ENCODE measurements at places on chromosomes 5 and 9.
A peak's percentile ranks its signal among the peaks of the same experiment; 100 is the strongest.

DNA sequence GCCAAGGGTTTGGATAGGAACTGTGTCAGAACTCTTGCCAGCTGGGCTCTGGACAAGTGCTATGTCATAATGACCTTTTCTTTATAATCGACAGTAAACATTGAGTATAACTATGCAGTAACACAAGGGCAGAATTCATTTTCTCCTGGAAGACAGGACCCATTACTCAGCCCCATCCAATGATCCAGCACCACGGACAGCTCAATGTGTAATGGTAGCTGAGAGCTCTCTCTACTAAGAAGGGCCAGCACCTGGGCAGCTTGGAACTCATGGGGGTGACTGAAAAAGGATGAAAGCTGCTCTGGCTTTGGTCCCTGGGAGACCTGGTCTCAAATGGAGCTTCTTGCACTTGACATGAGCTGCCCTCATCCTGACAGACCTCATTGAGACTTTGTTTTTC is 347.8 kb downstream of the TRIM32 start:
- H3K4me1 ChIP-seq, result no peaks in the 10 kb centered on the region
- no peak overlapping the region for H3K4me3 ChIP-seq
- no peaks in the 10 kb centered on the region for H3K36me3 ChIP-seq
- H3K27ac ChIP-seq, result no peak overlapping the region
- DNase-seq, result no peak

GRCh38 chr5:78293851-78294247 is 649 bp downstream of the AP3B1 start:
- no peaks in the 10 kb centered on the region for H3K27me3 ChIP-seq
- peaks cover 37% of the 10 kb centered on the region for H3K4me1 ChIP-seq
- H3K36me3 ChIP-seq, result no peaks in the 10 kb centered on the region
- DNase-seq, result no peak
- H3K4me3 ChIP-seq, result peak overlapping the region; percentile 77

GRCh38 chr5:160494451-160494850 is 72.8 kb downstream of the PTTG1 start:
- no peak for DNase-seq
- no peak overlapping the region for H3K4me3 ChIP-seq
- H3K4me1 ChIP-seq, result no peaks in the 10 kb centered on the region
- no peaks in the 10 kb centered on the region for H3K36me3 ChIP-seq
- no peak overlapping the region for H3K27ac ChIP-seq

DNA sequence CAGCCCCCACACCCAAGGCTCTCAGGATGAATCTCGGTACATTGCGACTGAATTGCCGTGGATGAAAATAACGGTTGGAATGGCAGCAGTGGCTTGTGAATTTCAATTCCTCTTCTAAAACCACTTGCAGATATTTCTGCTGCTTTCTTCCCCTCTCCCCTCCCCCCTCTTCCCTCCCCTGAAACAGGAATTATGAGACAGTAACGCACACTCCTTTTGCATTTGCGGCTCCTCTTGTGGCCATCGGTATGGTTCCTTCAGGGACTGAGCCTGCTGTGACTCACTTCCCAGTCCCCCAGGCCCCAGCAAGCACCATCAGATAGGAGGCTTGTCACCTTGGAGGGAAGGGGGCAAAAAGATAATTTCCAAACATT is 9.7 kb downstream of the DCANP1 start:
- no peak overlapping the region for H3K4me3 ChIP-seq
- no peaks in the 10 kb centered on the region for H3K27me3 ChIP-seq
- H3K4me1 ChIP-seq, result peaks cover 53% of the 10 kb centered on the region
- DNase-seq, result no peak

GRCh38 chr5:168575391-168576372 is 3.5 kb downstream of the PANK3 start:
- H3K4me3 ChIP-seq, result no peak overlapping the region
- no peak for DNase-seq
- H3K4me1 ChIP-seq, result peaks cover 23% of the 10 kb centered on the region
- no peaks in the 10 kb centered on the region for H3K27me3 ChIP-seq
- H3K27ac ChIP-seq, result no peak overlapping the region

GRCh38 chr5:157747766-157748700 is 4.5 kb downstream of the LSM11 start:
- H3K27ac ChIP-seq, result no peak overlapping the region
- no peaks in the 10 kb centered on the region for H3K36me3 ChIP-seq
- H3K27me3 ChIP-seq, result no peaks in the 10 kb centered on the region
- H3K4me1 ChIP-seq, result no peaks in the 10 kb centered on the region

DNA sequence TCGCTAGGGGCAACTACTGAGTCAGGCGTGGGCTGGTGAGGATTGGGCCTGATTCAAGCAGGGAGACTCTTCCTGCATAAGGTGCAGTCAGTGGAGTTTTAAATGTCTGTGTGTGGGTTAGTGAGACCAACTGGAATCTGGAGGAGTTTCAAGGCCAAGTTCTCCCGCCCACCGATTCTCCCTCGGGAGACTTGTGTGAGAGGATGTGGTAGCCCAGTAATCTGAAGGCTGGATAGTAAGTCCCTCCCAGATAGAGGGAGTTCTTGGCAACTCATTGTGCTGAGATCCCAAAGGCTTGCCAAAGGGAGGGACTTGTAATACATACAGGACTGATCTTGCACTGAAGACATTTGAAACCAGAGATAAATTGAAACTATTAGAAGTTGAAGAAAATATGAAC is 51.8 kb downstream of the WDR36 start:
- H3K4me1 ChIP-seq, result no peaks in the 10 kb centered on the region
- H3K27me3 ChIP-seq, result no peaks in the 10 kb centered on the region
- peak; percentile 25 for DNase-seq
- no peak overlapping the region for H3K4me3 ChIP-seq

DNA sequence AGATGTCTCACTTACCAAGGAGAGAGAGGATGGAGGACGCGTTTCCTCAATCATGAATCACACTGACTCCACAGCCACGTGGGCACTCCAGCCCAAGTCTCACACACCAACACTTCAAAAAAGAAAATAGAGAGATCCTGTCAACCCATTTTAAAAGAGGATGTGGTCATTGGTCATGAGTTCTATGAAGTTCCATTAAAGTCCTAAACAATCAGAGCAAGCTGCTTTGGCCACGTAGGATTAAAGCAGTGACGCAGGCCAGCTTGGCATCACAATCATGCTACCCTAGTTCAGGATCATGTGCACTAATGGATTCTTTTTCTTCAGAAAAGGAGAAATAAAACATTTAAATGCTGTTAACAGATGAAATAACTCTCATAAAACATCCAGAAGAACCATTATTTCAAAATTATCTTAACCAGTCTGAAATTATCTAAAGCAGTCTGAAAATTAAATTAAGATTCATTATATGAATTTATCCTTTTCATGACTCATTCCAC is 108.1 kb downstream of the SEMA5A start:
- no peaks in the 10 kb centered on the region for H3K27me3 ChIP-seq
- peaks cover 11% of the 10 kb centered on the region for H3K36me3 ChIP-seq
- no peak overlapping the region for H3K4me3 ChIP-seq
- peaks cover 10% of the 10 kb centered on the region for H3K4me1 ChIP-seq
- peak; percentile 8 for DNase-seq
- no peak overlapping the region for H3K27ac ChIP-seq

DNA sequence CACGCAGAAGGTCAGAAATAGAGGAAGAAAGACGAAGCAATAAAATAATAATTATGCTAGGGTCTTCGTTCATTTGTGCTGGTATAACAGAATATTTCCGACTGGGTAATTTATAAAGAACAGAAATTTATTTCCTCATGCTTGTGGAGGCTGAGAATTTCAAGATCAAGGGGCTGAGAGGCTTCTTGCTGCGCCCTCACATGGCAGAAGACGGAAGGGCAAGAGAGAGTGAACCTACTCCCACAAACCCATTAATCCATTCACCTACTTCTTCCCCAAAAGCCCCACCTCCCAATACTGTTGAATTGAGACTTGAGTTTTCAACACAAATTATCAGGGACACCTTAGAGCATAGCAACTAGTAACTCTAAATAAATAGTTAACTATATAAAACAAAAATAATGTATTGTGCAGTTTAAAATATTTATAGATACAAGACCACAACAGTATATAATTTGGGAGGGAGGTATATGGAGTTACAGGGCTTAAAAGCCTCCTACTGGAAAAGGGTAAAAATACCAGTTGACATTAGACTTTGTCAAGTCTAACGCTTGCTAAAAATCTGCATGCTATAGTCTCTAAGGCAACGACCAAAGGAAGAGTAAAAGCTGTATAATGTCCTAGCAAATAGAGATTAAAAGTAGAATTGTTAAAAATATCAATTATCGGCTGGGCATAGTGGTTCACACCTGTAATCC is 40.3 kb upstream of the NAA35 start:
- H3K27me3 ChIP-seq, result no peaks in the 10 kb centered on the region
- no peak overlapping the region for H3K4me3 ChIP-seq
- H3K36me3 ChIP-seq, result peaks cover 14% of the 10 kb centered on the region
- no peak overlapping the region for H3K27ac ChIP-seq
- H3K4me1 ChIP-seq, result no peaks in the 10 kb centered on the region

GRCh38 chr5:89072842-89073672 is 190.1 kb upstream of the MEF2C start:
- no peaks in the 10 kb centered on the region for H3K36me3 ChIP-seq
- H3K4me1 ChIP-seq, result no peaks in the 10 kb centered on the region
- no peak overlapping the region for H3K27ac ChIP-seq
- DNase-seq, result no peak
- H3K4me3 ChIP-seq, result no peak overlapping the region

DNA sequence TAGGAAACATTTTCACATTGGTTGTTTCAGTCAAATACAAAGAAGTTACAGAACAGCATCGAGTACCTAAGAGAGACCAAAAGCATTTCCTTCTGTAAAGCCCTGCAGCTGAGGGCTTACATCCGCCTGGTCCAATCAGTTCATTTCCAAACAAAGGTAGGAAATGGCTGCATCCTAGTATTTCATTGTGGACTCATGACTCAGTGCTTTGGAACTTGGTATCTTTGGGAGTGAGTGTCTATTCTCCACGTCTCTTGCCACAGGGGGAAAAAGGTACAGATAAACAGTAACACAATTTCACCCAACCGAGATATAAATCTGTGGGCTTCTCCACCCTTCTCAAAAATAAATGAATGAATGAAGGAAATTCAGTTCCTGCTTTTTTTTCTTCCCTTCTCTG is 75.4 kb downstream of the NFIB start:
- H3K27ac ChIP-seq, result no peak overlapping the region
- H3K36me3 ChIP-seq, result no peaks in the 10 kb centered on the region
- no peak for DNase-seq

GRCh38 chr5:74766418-74766848 is 484 bp downstream of the GFM2 start:
- no peaks in the 10 kb centered on the region for H3K4me1 ChIP-seq
- H3K36me3 ChIP-seq, result no peaks in the 10 kb centered on the region
- H3K4me3 ChIP-seq, result peak overlapping the region; percentile 86
- H3K27me3 ChIP-seq, result no peaks in the 10 kb centered on the region
- peak; percentile 7 for DNase-seq
- H3K27ac ChIP-seq, result peak overlapping the region; percentile 71

DNA sequence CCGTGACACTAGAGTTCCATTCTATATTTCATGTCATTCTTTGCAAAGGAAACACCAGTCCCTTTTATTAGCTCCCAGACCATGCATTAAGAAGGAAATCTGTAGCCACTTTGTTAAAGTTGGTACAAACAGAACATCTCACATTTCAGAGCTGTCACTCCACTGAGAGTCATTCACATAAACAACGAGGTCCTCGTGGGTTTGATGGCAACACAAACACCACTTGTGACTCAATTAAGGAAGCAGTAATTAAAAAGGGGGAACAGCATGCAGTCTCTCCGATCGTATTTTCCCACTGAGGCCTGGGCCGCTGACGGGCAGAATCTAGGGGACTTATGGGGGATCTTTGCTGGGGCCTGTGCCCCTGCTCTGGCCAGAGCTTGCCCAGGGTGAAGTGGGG is 94.2 kb upstream of the ZNF618 start:
- H3K4me1 ChIP-seq, result no peaks in the 10 kb centered on the region
- no peaks in the 10 kb centered on the region for H3K36me3 ChIP-seq
- H3K4me3 ChIP-seq, result no peak overlapping the region
- no peak overlapping the region for H3K27ac ChIP-seq
- H3K27me3 ChIP-seq, result no peaks in the 10 kb centered on the region

DNA sequence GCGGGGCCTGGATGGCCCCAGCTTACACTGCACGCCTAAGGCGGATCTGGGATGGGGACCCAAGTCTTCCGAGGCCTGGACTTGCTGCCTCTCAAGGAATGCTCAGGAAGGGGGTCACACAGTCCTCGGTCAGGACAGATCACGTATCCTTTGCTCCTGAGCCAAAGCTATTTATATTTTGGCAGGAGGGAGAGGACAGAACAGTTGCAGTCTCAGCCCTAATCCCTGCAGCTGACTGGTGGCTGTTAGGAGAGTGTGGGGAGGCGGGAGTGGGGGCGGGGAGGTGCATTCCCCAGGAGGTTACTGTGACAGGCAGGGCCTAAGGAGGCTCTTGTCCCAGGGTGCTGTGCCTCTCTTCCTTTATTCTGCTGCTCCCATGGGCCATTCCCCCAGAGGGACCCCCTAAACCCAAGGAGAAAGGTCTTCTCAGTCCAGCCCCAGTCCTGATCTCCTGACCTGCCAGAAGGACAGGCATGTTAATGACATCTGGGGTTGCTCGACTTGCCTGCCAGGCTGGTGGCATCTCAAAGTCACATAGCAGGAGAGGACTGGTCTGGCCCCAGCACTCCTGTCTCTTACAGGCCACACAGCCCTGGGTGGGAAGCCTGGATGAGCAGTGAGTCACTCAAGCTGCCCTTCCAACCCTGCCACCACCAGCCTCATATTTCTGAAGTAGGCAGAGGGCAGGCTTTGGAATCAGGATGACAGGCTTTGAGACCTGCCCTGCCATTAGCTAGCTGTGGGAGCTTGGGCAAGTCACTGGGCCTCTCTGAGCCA is 51.9 kb downstream of the COL27A1 start:
- no peaks in the 10 kb centered on the region for H3K36me3 ChIP-seq
- H3K27me3 ChIP-seq, result no peaks in the 10 kb centered on the region
- DNase-seq, result no peak

- no peak overlapping the region for H3K4me3 ChIP-seq
- DNase-seq, result no peak
- no peaks in the 10 kb centered on the region for H3K27me3 ChIP-seq
- H3K36me3 ChIP-seq, result no peaks in the 10 kb centered on the region
Measured at GRCh38 chr9:74444369-74444768, 52.8 kb upstream of the RORB start.

- no peak overlapping the region for H3K27ac ChIP-seq
- H3K4me3 ChIP-seq, result no peak overlapping the region
- DNase-seq, result no peak
- no peaks in the 10 kb centered on the region for H3K4me1 ChIP-seq
- no peaks in the 10 kb centered on the region for H3K36me3 ChIP-seq
Measured at GRCh38 chr9:24189986-24190385, 355.7 kb downstream of the IZUMO3 start.

Measured in tibial nerve (tissue), 4 donors.